Stimulated activated CD4-positive, alpha-beta T cell treated with anti-CD3 and anti-CD28 coated beads, Interleukin-1b, Interleukin-23, amount 100 ng/mL, for 1 hour (primary cell): ENCODE measurements at places on chromosomes 13 and 19.

DNA sequence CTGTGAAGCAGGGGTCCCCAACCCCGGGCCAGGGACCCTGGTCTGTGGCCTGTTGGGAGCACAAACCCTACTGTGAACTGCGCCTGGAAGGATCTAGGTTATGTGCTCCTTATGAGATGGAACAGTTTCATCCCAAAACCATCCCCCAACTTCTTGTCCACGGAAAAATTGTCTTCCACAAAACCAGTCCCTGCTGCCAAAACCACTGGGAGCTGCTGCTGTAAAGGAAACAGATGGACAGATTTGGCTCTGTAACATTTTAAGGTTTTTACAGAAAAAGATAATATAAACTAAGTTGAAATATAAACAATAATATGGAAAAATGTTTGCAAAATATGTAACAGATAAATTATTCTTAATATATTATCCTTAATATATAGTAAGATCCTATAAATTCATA is 73.7 kb downstream of the COG6 start:
- DNase-seq: no peak

DNA sequence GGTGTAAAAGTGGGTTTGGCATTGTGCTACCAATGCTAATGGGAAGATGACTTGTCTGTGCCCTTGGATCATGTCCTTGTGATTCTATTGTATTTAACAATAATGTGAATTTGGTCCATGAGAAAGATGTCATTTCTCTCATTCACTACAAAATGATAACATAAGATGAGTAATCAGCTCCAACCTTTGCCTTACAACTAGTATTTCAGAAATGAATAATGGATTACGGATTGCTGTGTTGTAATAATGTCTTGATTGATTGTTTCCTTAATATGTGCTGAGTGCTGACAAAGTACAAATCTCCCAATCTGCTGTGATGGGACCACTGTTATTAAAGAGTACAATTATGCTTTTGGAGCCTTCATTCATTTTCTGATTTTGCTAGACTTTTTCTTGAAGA is 375.0 kb downstream of the PCDH9 start:
- no peak for DNase-seq

GRCh38 chr13:27360562-27360961 is 63.9 kb upstream of the GTF3A start:
- no peak for DNase-seq

DNA sequence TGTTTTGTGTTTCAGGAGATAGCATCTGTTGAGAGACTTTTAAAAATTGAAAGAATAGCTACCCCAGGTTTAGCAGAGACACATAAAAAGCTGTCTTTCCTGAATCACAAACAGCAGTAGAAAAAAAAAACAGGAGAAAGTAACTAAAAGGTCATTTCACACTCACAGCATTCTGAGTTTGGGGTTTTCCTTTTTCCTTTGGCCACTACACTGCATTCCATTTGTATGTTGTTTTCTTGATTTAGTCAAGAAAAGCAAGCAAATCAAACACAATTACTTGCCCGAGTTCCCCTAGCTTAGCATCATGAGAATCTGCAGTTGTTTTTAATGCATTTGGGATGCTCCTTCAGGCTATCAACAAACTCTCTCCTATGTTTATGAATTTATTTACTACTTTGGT is 161.0 kb downstream of the KCTD12 start:
- no peak for DNase-seq

- DNase-seq: no peak
Observed at GRCh38 chr19:35328851-35329285, at the start of gene CD22. TSS of gene CD22 (plus strand) at chr19:35329187. CDS start at chr19:35332041, 2,854 bp downstream.

DNA sequence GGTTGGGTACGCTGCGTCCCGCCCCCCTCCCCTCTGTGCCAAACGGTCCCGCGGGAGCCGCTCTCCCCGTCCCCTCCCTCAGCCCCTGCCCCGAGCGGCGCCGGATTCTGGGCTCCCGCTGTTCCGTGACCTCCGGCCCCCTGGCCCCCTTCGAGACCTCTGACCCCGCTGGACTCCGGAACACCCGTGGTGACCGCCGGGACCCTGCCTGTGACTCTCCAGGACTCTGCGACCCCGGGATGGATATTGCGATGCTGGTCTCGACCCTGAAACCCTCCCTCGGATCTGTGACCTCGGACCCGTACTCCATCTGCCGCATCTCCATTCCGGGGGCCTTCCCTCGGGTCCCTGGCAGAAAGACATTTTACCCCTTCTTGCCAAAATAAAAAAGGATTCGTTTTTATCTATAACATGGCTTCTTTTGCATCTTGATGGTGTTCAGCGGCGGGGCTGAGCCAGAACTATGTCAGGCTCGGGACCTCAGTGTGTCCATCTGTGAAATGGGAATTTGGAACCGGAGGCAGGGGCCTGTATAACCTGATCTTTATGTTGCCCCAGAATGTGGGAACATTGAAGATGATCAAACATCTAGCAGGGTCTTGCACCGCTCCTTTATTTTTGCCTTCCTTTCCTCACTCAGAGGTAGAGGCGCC is 654 bp upstream of the MEGF8 start:
- DNase-seq: no peak

- DNase-seq: no peak
Observed at GRCh38 chr13:80101040-80101439, 239.9 kb downstream of the SPRY2 start.

GRCh38 chr19:31255174-31255799 is 93.9 kb downstream of the TSHZ3 start:
- DNase-seq: no peak

- no peak for DNase-seq
Observed at GRCh38 chr13:42875475-42876269, 94.3 kb downstream of the FAM216B start.

DNA sequence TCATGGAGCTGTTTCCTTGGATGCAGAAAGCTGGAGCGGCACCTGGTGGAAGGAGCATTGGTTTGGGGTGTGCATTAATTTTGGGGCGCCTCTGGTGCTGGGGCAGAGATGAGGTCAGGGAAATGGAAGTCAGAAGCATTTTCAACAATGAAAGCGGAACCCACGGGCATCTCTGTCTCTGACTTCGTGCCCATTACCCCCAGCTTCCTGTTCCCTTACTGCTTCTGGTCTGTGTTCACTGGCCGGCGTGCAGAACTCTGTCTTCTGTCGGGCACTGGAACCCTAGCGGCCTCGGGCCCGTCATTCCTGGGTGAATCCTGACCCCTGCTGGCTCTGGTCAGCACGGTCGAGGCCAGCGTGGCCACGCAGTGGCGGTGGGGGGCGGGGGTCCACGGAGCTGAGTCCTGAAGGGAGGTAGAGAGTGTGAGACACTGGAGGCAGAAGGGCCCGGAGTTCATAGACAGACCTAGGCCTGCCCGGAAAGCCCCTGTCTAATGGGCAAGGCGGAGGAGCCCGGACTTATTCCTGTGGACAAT is 7.9 kb upstream of the LINGO3 start:
- DNase-seq: no peak

GRCh38 chr13:30299786-30300185 is 7.6 kb downstream of the KATNAL1 start:
- no peak for DNase-seq

GRCh38 chr19:30228835-30229524 is 143.2 kb upstream of the ZNF536 start:
- no peak for DNase-seq

DNA sequence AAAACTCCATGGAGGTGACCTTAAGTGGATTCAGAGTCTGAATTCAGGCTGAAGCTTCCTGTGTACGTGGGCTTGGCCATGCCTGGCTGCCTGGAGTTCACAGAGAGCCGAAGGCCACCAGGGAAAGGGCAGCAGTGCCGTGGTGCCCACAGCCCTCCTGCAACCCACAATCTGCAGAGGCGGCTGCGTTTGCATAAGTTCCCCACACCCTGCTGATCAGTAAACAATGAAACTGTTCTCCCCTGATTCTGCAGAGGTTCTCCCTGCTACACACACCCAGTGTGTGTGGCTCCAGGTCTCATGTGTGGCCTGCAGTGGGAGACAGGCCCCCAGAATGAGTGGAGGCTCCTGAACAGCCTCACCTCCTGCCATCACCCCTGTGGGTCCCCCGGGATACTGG is 126.9 kb upstream of the SLC7A1 start:
- no peak for DNase-seq

- DNase-seq: no peak
Observed at GRCh38 chr19:28785971-28786370, 427.0 kb downstream of the UQCRFS1 start.
